Hepatic stellate cell (primary cell): ENCODE measurements at places on chromosomes 5 and 9.

DNA sequence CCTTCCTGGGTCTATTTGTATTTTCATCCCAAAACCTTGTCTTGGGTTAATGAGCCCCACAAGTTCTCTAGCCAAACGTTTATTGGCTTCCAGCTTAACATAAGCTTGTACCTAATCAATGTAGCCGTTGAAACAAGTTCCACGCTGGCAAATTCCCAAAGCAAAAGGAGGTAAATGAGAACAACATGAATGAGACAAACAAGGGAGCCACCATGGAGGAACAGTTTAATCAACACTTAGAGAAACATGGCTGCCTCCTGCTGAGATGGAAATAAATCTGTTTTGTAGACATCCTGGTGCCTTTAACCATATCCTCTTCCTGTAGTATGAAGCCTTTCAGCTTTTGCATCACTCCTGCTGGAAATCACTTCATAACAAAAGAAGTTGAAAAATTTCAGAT lies 166.6 kb upstream of the NFIB start:
- DNase-seq, result no peak

DNA sequence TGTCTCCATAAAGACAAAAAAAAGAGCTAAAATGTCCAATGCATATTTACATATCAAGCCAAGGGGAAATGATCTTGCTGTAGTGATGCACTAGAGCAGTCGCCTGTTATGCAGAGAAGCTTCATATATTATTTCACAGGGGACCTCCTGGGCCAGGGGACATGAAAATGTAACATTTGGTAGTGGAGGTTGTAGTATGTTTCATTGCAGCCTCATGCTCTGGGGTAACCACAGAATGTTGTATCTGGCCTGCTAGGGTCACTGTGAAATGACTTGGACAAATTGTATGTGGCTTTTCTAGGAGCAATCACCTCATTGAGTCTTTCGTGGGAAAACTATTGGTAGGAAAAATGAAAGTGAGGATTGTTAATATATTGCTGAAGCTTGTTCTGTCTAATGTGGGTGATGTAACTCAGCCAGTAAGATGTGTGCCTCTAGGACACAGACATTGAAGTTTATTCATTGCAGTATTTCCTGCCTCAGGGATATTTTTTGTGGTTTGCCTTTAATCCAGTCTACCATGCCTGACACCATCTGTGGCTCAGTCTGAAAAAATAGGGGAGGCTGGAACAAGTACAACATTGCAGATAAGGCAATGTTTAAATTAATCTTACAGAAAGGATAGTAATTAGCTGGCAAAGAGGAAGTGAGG lies 430.8 kb upstream of the TNC start:
- no peak for DNase-seq

DNA sequence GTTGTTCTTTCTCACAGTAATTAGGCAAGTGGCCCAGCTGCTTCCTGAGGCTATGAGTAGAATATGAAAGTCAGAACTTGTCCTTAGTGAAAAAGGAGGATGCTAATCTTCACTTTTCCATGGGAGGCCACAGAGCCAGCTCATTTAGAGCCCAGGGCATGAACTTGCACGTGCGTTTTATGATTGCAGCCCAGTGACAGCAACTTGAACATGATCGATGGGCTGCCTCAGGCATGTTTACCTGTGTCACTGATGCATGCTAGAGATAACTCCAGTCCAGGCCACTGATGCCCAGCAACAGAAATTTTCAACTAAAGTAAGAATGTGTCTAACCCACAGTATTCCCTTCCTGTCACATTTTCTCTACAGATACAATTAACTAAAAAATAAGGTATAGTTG lies 179.3 kb downstream of the CTNND2 start:
- no peak for DNase-seq

GRCh38 chr5:168125445-168126199 lies 165.8 kb upstream of the WWC1 start:
- no peak for DNase-seq

GRCh38 chr5:15693933-15694332 lies 194.0 kb downstream of the FBXL7 start:
- DNase-seq, result no peak

DNA sequence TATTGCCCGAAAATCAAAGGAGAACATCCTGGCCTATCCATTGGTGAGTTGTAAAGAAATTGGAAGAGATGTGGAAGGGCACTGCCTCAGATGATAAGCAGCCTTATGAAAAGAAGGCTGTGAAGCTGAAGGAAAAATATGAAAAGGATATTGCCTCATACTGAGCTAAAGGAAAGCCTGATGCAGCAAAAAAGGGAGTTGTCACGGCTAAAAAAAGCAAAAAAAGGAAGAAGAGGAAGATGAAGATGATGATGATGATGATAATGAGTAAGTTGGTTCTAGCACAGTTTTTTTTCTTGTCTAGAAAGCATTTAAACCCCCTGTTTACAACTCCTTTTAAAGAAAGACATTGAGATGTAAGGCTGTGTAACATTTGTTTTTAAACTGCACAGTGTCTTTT lies 59.8 kb upstream of the ZBED3 start:
- no peak for DNase-seq

GRCh38 chr5:154146409-154146808 lies 44.1 kb upstream of the GALNT10 start:
- DNase-seq, result no peak

GRCh38 chr5:157518963-157519362 lies 56.6 kb downstream of the ADAM19 start:
- no peak for DNase-seq

DNA sequence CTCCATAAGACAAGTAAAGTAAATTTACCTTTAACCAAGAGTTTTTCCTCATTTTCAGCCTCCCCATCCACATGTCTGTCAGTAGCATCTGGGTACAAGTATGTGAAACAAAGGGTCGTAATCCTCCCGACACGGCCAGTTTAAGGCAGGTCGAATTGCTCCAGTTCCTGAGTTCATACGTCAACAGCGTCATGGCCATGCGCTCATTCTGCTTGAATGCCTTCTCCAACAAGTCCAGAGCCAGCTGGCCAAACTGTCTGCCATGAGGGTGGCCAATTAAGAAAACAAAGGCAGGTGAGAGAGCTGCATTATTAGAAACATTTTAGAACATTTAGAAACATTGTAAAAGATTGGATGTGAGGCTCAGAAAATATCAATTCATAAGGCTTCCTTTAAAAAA lies 87.5 kb downstream of the TRPM6 start:
- DNase-seq, result no peak

DNA sequence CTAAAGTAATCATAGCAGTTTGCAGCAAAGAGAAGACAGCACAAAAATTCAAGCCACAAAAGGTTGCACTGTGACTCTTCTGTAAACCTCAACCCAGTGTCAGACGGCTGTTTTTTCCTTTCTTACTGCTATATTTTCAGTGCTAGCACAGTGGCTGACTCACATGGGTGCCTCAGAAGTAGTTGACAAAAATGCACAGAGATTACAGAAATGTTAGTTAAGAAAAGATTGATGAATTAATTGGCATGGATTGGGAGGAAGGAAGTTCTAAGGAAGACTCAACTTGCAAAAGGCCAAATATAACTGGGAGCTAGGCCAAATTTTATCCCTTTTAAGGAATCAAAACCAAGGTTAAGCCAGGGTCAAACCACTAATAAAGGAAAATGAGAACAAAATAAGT lies 43.7 kb upstream of the ITGA1 start:
- DNase-seq, result peak; percentile 9

GRCh38 chr9:129981180-129981907 lies 61.6 kb downstream of the FNBP1 start:
- no peak for DNase-seq

- no peak for DNase-seq
Observed at GRCh38 chr5:143447983-143448382, 44.5 kb upstream of the NR3C1 start.

DNA sequence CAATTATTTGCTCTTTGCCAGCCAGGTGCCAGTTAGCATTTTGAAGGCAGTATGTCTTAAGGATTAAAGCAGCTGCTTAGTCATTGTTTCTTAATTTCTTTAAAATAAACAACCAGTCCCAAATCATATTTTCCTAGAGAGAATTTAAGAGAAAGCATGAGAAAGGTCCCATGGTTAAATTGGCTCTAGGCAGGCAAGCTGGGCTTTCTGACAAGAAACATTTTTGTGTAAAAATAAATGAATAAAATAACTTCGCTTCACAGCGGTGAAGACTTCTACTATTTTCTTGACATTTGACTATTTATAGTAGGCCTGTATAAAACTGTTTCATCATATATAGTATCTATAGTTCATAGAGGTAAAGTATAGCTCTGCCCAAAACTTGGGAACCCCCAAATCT lies 617.7 kb upstream of the C9orf72 start:
- DNase-seq, result no peak

GRCh38 chr9:122307925-122308324 lies 43.2 kb downstream of the MRRF start:
- DNase-seq, result no peak

- no peak for DNase-seq
Observed at GRCh38 chr5:316210-317085, 5.1 kb upstream of the AHRR start.

GRCh38 chr9:137311171-137311985 lies 9.3 kb upstream of the NRARP start:
- DNase-seq, result peak; percentile 42

GRCh38 chr5:126508962-126509279 lies 85.7 kb downstream of the GRAMD2B start:
- DNase-seq, result no peak

- no peak for DNase-seq
Observed at GRCh38 chr5:58404734-58405133, 55.2 kb downstream of the PLK2 start.

DNA sequence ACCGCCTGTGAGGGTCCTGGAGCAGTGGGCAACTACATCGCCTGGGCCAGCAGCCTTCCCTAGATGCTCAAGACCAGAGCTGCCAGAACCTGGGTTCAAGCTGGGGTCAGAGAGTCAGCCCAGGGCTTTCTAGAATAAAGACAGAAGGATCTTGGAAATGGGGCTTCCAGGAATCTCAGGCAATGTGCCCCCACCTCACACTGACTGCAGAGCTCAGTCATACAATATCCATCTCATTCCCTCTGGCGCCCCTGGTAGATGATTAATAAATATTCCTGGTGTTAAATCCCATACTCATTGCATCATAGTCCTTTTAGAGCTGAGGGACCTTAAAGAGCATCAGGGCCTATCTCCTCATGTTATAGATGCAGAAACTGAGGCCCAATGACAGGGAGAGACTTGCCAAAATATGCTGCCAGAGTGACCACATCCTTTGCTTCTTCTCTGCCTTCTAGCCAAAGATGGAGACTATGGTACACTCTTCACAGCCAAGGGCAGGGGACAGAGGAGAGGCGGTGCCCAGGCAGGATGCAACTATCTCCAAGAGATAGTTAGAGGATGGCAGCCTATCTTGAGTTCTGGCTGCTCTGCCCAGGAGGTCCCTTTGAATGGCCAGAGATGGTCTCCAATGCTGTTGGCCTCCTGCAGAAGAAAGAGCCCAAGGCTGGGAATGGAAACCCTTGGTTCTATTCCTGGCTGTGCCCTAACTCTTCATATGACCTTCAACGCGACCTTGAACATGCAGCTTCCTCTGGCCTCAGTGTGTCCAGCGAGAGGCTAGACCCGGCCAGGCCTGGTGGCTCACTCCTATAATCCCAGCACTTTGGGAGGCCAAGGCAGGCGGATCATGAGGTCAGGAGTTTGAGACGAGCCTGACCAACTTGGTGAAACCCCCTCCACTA lies 36.2 kb upstream of the IL17B start:
- no peak for DNase-seq

GRCh38 chr9:12698266-12698665 lies 5.1 kb downstream of the TYRP1 start:
- DNase-seq, result no peak

- peak; percentile 38 for DNase-seq
Observed at GRCh38 chr9:113932906-113933584, 56.9 kb downstream of the ZNF618 start.

DNA sequence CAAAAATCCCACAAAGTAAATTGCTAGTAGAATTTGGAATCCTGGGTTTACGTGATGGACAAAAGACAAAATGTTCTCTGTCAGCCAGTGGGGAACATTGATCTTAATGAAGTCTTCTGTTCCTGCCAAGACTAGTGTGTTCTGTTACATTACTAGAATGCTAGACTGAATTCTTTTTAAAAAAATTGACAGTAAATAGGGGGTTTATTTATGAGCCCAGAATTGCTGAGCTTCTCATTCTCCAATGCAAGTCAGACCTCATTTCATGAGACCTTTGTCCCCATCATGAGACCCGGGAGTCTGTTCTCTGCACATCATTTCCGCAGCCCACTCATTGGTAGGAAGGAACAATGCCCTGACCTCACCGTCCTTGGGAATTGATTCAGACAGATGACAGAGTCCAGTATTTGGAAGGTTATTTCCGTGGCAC lies 173.8 kb upstream of the OTULINL start:
- DNase-seq, result no peak

DNA sequence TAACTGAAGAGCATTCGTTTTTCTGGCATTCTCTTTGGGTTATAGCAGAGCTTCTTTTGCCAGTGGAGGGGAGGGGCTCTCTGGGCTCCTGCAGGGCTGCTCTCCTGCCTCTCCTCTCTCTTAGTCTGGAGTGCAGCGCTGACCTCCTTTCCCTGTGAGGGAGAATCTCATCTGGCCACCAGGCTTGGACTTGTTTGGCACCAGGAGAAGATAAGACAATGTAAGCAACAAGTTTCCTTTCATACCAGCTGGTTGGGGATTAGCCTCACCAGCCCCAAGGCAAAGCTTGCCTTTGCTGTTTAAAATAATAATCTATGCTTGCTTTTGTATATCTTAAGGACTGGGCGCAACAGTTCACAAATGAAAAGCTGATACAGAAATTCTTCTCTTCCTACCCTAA lies 196.4 kb downstream of the TLE4 start:
- no peak for DNase-seq

- DNase-seq, result no peak
Observed at GRCh38 chr5:125041798-125042197, 295.4 kb upstream of the ZNF608 start.

DNA sequence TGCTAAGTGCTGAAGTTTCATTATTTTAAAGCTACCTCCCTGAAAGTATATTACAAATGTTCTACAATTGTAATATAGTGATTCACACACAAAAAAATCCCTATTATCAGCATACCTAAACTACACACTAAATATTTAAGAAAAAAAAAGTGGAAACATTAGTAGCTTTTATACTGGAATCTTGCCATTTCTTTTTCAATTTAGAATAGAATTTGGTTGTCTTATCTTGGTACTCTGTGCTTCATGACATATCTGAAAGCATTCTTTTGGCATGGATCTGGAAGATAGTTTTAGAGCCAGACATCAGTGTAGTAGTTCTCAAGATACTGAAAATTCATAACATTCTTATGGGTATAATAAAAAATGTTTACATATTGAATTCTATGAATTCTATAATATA lies 35.0 kb downstream of the SLC1A3 start:
- no peak for DNase-seq

- peak; percentile 13 for DNase-seq
Observed at GRCh38 chr5:33690374-33691135, 201.2 kb downstream of the ADAMTS12 start.

DNA sequence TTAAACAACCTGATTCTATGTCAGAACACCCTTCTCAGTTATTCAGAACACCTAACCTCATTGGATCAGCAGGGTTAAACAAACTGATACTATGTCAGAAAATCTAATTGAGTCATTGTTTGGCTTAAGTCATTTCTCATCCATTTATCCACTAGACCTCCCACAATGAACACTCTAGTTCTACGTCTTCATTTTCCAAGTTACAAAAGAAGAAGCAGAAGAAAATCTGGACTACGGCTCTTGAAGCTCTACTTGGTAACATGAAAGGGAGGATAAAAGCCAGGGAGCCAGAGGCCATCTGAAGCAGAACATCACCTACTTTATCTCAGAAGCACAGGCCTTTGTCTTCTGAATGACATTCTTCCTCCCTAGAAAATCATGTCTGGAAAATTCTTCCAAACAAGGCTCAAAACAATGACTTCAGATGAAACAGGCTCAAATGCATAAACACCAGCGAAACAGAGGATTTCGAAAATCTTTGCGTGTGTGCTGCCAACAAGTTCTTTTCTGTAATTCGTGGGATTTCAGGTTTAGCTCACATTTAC lies 35.4 kb upstream of the TGFBI start:
- no peak for DNase-seq
